AG10803 (cell line): ENCODE measurements at places on chromosomes 12 and 14.
A peak's percentile ranks its signal among the peaks of the same experiment; 100 is the strongest.

DNA sequence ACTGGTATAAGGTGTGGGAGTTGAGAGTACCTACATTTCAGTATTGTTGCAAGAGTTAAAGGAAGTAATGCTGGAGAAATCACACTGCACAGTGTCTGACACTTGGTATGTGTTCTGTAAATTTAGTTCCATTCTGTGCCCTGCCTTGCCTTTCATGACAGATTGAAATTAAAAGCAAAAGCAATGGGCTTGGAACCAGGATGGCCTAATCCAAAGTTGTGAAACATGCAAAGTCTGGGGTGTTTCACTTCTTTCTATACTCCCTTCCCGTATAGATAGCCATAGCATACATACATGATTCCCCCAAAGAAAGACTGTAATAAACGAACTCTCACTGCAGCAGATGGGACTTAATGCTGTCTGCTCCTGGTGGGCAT, 281.1 kb downstream of the NRXN3 start:
- no peak for DNase-seq

DNA sequence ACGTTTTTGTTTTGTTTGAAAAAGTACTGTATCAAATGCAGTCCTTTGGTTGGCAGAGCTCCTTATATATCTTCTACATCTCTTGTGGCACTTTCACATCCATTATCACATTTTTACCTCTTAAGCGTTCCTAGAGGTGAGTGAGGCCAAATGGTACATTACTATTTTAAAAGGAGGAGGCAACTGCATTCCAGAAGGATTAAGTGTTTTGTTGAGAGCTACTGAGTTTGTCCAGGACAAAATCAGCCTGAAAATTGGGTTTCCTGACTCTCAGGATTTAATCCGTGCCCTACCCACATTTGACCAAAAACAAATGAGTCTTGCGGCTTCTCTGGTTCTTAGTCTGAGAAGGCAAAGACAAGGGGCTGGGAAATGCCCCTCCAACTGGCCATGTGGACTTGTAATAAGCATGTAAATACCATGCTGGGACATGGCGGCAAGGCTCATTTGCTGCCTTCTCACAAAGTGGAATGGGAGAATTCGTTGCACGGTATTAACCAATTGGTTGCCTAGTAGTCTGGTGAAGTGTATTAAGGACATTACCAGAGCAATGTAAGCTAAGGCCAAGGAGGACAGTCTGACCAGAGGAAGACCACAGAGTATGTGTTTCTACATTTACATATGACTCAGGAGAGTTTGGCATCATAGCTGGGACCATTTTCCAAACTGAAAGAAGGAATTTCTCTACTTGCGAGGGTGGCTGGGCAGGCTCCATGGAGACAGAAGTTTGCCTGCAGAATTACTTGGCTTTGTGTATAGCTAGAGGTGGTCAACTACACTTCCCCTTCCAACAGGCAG, 175.8 kb upstream of the PLXNC1 start:
- DNase-seq, result peak; percentile 82

DNA sequence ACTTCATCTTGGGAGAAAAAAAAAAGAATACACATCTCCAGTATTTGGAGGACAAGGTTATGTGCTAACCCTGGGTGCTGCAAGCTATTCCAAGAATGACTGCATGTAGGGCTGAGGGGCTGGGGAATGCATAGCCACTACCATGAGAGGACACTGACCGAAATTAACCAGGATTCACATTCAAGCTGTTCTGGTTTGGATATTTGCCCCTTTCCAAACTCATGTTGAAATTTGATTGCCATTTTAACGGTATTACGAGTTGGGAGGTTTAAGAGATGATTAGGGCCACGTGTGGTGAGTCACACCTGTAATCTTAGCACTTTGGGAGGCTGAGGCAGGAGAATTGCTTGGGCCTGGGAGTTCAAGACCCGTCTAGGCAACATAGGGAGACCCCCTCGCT, 18.5 kb upstream of the MARK3 start:
- peak; percentile 46 for DNase-seq

GRCh38 chr12:124432376-124432775, 135.0 kb downstream of the NCOR2 start:
- DNase-seq, result no peak

DNA sequence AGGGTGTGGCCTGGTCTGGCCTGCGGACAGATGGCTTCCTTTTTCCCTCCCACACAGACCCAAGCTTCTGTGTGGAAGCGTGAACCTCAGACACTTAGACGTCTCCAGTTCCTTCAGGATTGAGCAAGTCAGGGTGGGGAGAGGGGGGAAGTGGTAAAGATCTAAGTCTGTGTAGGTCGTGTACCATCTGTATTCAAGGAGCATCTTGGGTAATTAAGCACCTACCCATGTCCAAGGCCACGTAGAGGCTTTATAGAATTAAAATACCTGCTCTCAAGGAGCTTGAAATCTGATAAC, 1.7 kb downstream of the AVIL start:
- peak; percentile 63 for DNase-seq

GRCh38 chr12:109459247-109459646, 17.9 kb downstream of the KCTD10 start:
- no peak for DNase-seq

DNA sequence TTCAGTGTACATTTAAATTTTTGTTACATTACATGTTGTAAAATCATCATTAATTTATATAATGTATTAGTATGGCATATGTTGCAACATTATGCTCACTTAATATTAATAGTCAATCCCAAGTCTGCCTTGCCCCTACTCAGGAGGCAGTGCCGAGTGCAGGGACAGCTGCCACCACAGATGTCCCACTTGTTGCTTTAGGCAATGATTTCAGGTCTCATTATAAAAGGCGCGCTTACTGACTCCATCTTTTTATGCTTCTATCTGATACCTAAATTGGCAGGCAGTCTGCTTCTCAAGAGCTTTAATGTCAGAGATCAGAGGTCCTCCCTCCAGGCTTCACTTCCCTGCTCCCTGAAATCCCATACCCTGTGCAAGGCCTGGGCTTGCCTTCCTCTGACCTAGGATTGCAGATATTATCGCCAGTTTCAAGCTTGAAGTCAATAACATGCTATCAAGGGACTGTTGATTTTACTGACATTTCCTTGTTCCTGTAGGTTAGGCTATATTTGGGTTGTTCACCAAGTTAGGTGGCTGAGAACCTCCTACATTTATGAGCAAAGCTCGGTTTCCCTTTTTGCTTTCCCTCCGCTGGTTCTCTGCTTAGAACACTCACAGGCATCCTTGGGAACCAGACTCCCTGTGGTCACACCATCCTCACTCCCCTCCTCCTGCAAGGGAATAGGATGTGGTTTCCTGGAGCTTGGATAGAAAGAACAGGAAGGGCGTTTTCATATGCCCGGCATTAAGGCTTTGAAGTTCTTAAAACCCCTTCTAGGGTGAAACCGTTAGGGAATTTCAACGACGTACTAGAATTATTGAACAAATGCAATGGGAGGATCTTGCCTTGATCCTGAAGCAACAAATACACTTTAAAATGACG, 208.4 kb upstream of the FKBP4 start:
- no peak for DNase-seq

GRCh38 chr14:24924544-24924943, 125.4 kb downstream of the STXBP6 start:
- no peak for DNase-seq

DNA sequence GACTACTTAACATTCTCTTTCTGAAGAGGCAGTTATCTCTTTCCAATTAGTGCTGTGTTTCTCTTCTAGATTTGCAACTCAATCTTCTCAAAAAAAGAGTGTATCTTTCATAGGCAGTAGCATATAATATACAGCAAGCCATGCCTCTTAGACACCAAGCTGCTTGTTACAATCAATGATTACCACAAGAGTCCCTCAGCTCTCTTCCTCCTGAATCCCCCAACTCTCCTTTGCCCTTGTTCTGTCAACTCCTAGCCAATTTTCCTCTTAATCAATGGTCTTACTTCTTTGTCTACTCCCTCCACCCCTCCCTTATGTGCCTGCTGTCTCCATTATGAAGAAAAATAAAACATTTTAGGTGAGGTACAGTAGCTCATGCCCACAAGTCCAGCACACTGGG, 2.6 kb downstream of the TMTC1 start:
- DNase-seq, result no peak

DNA sequence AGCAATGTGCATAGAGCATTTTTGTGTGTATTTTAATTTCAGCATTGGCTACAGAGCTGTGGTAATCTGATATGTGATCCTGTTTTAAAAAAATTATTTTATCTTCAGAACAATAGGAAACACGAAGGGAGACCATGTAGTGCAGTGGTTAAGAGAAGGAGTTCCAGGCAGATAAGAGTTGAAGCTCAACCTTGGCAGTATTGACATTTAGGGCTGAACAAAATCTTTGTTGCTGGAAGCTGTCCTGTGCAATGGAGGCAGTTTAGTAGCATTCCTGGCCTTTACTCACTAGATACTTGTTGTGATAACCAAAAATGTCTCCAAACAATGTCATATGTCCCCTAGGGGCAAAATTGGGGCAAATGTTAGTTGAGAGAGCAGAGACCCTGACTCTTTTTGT, 59.2 kb downstream of the CHST11 start:
- no peak for DNase-seq

GRCh38 chr14:64554556-64554955, 4.8 kb downstream of the PPP1R36 start:
- DNase-seq, result no peak

- DNase-seq, result peak; percentile 87
Observed at GRCh38 chr12:52442600-52443061, 8.5 kb upstream of the KRT75 start.

GRCh38 chr12:115013236-115013981, 329.4 kb upstream of the TBX3 start:
- no peak for DNase-seq

DNA sequence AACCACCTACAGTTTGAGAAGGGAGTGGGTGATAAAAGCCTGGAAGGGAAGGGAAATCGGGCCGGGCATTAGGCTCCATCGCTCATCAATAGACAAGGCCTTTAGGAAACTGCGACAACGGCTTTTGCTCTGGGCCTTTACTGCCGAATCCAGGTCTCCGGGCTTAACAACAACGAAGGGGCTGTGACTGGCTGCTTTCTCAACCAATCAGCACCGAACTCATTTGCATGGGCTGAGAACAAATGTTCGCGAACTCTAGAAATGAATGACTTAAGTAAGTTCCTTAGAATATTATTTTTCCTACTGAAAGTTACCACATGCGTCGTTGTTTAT, 261 bp upstream of the RNU7-1 start:
- peak; percentile 95 for DNase-seq

GRCh38 chr12:90575995-90576394, 379.0 kb downstream of the CCER1 start:
- DNase-seq, result no peak

DNA sequence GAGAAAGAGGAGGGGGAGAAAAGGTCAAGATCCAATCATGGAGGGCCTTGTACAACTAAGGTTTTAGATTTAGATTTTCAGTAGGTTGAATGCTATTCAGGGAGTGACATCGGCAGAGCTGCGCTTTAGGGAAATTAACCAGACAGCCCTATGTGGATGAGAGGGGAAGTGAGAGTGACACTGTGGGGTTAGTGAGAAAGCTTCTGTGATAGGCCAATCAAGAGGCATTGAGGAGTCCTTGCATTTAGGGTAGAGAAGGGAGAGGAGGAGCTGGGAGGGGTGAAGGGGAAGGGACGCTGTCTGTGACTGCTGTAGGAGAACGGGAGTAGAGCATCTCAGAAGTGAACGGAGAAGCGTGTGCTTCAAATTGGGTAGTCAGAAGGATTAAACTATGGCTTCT, 3.4 kb downstream of the HSD17B6 start:
- no peak for DNase-seq
